Astrocyte (in vitro differentiated cells and primary cell): ENCODE measurements at places on chromosomes 4 and X.

DNA sequence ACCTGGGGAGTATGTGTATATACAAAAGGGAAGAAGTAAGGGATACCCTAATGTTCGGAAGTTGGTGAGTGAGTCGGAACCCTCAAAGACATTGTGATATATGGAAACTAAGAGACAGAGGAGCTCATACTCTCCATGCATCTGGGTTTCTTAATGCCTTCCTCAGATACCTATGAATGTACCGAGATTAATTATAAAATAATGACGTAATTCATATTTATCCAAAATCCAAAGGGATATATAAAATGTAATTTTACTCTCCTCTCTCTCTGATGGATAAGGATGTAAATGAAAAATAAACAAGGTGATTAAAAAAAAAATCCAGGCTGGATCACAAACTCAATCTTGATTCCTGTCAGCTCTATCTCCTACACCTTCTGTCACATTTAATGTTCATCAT is 275.9 kb upstream of the FAM241A start:
- H3K27me3 ChIP-seq: no peaks in the 10 kb centered on the region
- H3K4me3 ChIP-seq: no peak overlapping the region
- H3K36me3 ChIP-seq: no peaks in the 10 kb centered on the region
- no peaks in the 10 kb centered on the region for H3K4me1 ChIP-seq
- no peak for DNase-seq

GRCh38 chrX:68432648-68433047 is 647 bp downstream of the OPHN1 start:
- H3K36me3 ChIP-seq: no peaks in the 10 kb centered on the region
- DNase-seq: peak; percentile 33
- H3K27me3 ChIP-seq: no peaks in the 10 kb centered on the region
- peak overlapping the region; percentile 81 for H3K4me3 ChIP-seq

- no peak overlapping the region for H3K4me3 ChIP-seq
- no peaks in the 10 kb centered on the region for H3K36me3 ChIP-seq
- H3K27ac ChIP-seq: no peak overlapping the region
- peak; percentile 12 for DNase-seq
- H3K27me3 ChIP-seq: no peaks in the 10 kb centered on the region
Observed at GRCh38 chr4:181301735-181302710, 941.2 kb upstream of the TENM3 start.

DNA sequence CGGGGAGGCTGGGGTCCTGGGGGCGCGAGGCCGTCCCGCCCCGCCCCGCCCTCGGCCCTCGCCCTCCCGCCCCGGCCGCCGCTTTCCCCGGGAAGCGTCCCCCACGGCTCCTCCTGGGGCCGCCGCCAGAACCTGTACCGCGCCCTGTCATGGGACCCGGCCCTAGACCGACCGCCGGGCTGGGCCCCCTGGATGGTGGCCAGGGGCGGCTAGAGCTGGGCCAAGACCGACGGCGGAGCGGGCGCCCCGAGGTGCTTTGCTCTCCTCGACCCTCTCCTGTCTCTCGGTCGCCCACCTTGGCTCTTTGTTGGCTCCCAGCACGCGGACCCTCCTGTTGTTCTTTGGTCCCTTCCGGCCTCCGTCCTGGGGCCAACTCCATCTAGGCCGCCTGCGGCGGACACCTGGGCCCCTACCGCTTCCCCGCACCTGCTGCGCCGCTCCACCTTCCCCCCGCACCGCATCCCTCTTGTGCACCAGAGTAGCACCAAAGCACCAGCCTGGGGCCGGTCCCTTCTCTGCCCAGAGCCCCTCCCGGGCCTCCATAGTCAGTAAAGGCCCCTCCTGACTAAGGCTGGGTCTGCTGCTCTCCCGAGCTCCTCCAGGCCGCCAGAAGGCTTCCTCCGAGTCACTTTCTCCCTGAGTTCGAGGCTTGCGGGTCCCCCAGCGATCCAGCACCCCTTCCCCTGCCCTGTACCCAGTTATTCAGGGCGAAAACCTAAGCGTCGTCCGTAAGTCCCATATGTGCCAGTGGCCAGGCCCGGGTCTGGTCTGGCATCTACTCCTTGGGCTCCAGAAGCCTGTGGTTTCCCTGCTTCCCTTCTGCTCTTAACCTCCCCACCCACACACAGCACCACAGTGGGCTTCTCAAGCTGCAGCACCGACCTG is 587 bp downstream of the TACC3 start:
- H3K27me3 ChIP-seq: no peaks in the 10 kb centered on the region
- peaks cover 4% of the 10 kb centered on the region for H3K36me3 ChIP-seq
- DNase-seq: no peak
- H3K4me3 ChIP-seq: peak overlapping the region; percentile 71
